NCI-H2081 (cell line): ENCODE measurements at places on chromosomes 1 and 21.

- DNase-seq, result no peak
Observed at GRCh38 chr1:15275921-15276683, 29.1 kb downstream of the FHAD1 start.

GRCh38 chr1:236016782-236017400 is 48.0 kb downstream of the NID1 start:
- DNase-seq, result no peak

- no peak for DNase-seq
Observed at GRCh38 chr1:64769482-64769881, 24.6 kb downstream of the RAVER2 start.

- DNase-seq, result no peak
Observed at GRCh38 chr1:38568061-38568857, 291.3 kb downstream of the RRAGC start.

DNA sequence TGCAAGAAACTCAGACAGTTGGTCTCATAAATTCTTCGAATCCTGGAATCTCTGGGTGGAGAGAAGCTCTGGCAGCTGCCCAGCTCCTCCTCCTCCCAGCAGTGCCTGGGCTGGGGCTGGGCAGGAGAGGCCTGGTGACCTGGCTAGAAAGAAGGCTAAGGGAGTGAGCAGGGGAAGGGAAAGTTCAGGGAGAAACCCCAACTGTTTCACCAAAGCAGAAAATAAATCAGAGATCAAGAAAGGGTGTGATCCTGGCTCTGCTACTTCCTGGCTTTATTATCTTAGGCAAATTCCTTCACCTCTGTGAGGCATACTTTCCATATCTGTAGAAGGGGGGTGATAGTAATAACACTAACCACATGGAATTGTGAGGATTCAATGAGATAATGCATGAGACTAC is 8.8 kb upstream of the COL16A1 start:
- no peak for DNase-seq

DNA sequence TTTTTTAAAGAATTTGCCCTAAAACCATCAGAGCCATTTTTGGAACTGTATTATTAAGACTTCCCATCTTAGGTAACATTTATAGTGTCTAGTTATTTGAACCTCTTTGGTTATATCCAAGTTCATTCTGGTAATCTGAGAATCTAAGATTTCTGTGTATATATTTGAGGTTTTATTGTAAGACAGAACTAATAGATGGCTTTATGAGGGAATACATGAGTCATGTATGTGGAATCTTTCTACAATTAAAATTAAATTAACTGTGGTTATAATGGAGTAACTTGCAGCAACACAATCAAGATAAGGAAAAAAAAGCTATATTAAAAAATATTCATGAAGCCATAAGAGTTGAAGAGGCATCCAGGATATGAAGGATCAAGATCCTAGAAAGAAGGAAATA is 92.1 kb downstream of the UBE2U start:
- no peak for DNase-seq

- DNase-seq, result no peak
Observed at GRCh38 chr1:201025571-201026002, 2.1 kb upstream of the KIF21B start.

GRCh38 chr1:205535866-205536758 is 31.6 kb downstream of the CDK18 start:
- no peak for DNase-seq

- no peak for DNase-seq
Observed at GRCh38 chr1:12615865-12616708, 1.9 kb downstream of the DHRS3 start.

DNA sequence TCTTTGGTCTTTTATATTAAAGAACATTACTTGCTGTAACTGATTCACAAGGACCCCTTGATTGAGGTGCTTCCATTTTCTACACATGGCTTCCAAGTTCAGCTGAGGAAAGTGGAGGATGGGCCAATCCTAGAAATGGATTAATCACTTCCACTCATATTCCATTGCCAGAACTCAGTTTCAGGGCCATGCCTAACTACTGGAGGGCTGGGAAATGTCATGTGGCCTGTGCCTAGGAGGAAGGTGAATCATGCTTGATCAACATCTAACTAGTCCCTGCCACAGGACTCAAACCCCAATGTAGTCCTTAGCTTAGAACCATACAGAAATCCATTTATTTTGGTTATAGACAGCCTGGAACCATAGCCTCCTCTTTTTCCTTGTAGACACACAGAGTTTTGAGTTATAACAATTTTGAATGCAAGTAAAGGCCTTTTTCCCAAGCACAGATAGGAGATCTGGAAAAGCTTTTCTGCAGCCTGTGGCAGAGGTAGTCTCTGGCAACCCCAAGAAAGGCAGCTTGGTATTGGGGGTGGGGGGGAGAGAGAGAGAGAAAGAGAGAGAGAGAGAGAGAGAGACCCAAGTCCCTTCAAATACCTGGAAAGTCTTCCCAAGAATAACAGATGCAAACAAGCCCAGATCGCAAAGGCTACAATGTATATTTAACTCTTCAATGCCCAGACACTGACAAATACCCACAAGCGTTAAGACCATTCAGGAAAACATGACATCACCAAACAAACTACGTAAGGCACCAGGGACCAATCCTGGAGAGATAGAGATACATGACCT is 12.5 kb downstream of the MAST2 start:
- no peak for DNase-seq

DNA sequence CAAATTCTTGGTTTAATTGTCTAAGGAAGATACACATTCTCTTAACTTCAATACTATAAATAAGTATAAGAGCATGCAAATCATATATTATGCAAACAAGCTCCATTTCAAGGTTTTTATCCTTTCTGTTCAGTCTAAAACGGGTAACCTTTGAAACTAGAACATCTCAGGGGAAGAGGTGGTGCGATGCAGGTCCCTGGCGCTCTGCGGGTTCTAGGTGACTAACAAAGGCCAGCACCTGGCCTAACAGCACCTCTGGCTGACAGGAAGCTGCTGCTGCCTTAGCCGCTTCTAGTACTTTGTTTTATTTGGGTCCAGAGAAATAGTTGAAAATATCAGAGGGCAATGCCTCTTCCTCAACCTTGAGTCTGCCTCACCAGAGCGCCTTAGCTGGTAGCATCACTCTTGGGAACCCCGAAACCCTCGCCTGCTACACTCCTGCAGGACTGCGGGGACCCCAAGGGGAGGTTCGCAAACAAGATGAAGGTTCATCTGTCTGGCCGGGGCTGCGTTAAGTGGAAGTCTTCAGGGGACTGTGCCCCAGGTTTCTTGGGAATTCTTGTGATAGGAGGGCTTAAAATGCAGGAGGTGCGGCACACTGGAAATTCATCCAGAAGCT is 45.5 kb downstream of the PRDM15 start:
- no peak for DNase-seq

DNA sequence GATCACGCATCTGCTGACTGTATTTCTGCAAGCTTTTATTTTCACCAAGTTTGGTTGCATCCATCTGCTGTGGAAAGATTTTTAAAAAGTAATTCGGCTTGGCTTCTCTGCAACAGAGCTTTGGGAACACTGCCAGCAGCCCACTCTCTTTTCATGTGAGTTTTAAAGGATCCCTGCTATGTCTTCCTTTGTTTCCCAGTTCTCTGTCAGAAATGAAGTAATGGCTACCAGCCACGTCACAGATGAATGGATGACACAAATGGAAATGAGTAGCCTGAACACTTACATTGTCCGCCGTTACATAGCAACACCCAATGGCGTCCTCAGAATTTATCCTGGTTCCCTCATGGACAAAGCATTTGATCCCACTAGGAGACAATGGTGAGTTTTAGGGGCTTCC is 80.6 kb upstream of the RAVER2 start:
- peak; percentile 24 for DNase-seq
